ENCODE measurements at places on chromosomes 7 and 10.

DNA sequence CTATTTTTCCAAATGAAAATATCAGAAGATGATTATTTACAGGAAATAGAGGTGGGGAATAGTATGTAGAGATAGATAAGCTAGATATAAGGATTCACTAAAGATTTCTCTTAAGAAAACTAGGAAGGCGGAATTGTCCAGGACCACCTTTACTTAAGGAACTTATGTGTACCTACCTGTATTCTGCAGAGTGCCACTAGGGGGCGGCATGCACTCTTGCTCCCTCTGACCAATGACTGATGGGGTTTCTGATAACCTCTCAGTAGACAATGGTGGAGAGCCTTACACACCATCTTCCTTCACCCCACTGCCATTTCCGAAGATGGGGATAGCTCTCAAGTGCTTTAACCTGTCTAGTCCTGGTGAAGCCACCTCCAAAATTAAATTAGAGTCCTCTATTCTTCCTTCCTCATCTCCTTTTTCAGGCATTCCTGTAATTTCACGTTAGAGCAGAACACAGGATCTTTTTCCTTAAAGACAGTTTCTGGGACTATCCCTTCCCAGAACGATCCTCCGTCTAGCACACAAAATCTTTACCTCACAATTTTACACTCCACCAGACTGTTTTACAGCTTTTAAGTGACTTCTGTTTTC lies 453.1 kb downstream of the SORCS1 start:
- DNase-seq: no peak

GRCh38 chr7:122902751-122903495 lies 16.7 kb upstream of the CADPS2 start:
- DNase-seq: no peak

GRCh38 chr7:156474241-156474743 lies 166.3 kb upstream of the RNF32 start:
- no peak for DNase-seq

DNA sequence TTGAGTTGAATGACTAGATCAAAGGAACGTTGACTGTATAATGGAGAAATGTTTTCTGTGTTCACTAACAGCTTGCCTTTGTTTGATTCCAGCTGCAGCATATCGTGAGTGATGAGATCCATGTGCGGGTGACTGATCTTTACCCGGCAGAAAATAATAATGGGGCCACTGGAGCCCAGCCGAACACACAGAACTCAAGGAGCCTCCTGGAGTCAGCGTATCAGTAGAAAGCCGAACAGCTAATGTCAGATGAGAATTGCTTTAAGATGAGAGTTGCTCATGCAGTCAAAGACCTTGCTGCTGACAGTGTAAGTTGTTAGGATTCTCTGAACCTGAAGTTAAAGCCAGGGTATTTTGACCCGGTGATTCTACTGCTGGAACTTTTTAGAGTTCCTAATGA lies 34.3 kb upstream of the MTPAP start:
- DNase-seq: no peak

DNA sequence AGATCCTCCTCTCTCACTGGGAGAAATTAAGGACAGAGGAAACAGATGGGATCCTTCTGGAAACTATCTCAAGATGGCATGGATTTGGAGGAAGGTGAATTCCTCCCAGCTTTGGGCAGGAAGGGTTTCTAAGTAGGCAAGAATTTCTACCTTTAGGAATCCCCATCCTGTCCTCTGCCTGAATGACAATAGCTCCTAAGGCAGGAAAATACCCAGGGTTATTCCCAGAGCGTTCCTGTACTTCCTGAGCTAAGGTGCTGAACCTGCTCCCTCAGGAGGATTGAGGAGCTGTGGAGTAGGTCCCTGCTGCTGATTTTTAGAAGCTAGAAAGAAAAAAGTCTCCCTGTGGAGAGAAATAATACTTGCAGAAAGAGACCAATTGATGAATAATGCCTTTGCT lies 568 bp downstream of the MGAM2 start:
- no peak for DNase-seq

- DNase-seq: no peak
These were observed 23.9 kb downstream of the SLC18A2 start for GRCh38 chr10:117264782-117265181.

DNA sequence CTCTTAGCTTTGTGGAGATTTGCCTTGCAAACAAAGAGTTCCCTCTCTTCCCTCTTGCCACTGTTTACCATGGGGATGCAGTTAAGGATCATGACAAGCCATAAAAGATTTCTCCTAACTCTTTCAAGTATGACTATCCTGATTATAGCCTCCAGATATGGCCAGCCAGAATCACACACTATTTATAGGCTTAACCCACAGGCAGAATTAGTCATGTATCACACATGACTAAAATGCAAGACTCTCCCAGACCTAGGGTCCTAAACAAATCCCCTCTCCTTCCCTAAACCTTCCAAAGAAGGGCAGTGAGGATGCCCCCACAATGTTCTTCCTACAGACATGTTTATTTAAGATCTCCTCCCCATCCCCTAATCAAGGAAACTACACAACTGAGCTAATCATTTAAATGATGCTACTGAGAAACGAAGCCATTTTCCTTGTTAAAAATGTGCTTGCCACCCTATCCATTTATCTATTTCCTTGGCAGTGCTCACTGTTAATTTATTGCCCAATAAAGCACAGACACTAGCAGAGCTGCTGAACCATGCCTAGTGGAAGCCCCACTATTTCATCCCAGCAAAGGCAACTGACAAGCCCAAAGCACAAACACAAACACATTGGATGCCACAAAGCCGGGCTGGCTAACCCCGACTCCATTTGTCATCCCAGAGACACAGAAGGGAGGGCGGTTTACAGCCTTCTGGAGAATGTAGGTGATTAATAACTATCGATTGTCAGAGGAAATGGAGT lies 363.4 kb downstream of the KCNMA1 start:
- no peak for DNase-seq

- no peak for DNase-seq
These were observed 24.7 kb downstream of the PNLIPRP3 start for GRCh38 chr10:116452338-116452720.

DNA sequence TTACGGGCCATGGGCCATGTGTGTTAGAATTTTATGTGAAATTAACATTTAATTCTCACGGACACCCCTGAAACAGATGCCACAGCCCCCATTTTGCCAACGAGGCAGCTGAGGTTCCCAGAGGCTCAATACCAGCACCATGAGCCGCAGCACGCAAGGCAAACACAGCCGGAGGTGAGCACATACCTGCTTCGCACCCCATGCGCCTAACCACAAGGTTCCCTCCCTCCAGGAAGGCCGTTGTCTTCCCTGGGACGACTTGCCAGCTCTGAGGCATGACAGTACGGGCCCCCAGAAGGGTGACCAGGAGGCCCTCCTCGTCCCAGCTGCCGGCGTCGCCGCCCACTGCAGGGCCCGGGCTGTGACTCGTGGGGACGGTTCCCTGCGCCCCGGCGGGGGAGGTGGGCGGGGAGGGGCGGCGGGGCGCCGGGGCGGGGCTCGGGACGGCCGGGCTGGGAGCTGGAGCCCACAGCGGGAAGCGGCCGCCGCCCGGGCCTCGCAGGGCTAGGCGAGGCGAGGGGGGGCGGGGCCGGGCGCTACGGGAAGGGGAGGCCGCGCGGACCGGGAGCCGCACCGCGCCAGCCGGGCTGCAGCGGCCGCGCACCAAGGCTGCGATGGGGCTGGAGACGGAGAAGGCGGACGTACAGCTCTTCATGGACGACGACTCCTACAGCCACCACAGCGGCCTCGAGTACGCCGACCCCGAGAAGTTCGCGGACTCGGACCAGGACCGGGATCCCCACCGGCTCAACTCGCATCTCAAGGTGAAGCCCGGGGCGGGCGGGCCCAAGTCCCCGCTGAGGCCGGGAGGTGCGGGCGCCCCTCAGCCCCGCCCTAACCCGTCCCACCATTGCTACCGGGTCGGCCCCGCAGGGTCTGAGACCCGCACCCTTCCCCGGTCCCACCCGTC lies at the start of gene CAV2:
TSS of gene CAV2 (plus strand) at position 571 of the 910 bp plus-strand sequence. CDS start at position 615, 44 bp downstream.
- no peak for DNase-seq

DNA sequence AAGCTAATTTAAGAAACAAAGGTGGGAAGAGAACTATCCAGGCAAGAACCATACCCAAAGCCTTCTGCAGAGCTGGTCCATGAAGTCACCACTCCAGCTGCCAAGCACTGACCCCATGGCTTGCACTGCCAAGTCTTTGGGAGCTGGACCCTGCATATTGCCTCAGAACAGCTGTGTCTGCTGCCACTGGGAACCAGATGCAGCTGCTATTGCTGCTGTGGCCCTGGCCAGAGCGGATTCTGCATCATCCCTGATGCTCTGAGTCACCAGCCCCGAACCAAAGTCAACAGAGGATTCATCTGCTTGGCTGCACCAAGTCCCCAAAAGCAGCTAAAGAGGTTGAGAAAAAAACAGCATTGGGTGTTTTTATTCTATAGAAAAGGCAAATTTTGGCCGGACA lies 39.2 kb upstream of the GSAP start:
- no peak for DNase-seq

DNA sequence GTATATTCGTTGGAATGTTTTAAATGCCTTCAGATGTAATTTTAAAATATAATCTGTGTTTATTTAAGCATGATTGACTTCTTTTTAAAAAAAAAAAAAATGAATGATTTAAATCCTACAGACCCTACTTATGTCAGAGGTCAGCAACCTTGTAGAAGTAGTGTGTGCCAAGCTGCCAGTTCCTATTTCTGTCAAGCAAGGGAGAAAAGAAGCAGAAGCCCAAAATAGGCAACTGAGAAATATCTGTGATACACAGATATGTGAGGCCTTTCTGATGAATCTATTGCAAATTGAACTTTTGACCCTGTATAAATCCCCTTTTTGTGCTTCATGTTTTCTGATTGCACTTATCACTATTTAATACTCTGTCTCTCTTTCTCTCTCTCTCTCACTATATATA lies 199.5 kb downstream of the LRRN3 start:
- no peak for DNase-seq

DNA sequence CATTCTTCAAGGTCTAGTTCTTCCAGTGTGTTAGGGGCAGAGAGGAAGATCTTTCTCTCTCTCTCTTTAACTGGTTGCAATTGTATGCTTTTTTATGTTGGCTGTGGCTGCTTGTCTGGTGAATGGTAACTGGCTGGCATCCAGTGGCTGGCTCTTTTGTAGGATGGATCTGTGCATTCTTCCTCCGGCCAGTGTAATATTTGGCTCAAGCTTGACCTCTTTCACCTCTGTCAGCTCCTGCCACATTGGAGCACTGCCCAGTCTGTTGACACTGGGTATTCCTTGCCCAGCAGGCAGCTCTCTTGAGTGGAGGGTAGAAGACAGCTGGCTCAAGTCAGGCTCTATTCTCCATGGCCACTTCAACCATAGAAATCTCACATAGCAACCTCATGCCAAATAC lies 528.3 kb downstream of the PHTF2 start:
- DNase-seq: no peak

DNA sequence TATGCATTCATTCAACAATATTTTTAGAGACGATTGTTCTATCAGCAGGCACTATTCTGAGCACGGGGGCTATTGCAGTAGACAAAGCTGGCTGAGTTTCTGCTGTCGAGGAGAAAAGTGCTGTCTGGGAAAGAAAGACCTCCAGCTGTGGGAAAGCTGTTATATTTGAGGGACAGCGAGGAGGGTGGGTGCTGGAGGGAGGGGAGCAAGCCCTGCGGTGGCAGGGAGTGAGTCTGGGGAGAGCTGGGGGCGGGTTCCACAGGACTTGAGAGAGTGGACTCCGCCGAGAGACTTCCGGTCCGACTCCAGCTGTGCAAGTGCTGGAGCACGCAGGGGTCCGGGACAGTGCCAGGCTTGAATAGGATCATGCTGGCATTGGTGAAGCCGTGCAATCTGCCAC lies 602.1 kb upstream of the FOXK1 start:
- no peak for DNase-seq

- DNase-seq: no peak
These were observed 65.3 kb downstream of the PDIA4 start for GRCh38 chr7:148962823-148963582.

GRCh38 chr7:53541475-53541874 lies 506.0 kb downstream of the POM121L12 start:
- DNase-seq: no peak

GRCh38 chr7:6578114-6579084 lies 1.1 kb downstream of the ZDHHC4 start:
- DNase-seq: no peak

- no peak for DNase-seq
These were observed 28.5 kb upstream of the NUB1 start for GRCh38 chr7:151312831-151313809.

DNA sequence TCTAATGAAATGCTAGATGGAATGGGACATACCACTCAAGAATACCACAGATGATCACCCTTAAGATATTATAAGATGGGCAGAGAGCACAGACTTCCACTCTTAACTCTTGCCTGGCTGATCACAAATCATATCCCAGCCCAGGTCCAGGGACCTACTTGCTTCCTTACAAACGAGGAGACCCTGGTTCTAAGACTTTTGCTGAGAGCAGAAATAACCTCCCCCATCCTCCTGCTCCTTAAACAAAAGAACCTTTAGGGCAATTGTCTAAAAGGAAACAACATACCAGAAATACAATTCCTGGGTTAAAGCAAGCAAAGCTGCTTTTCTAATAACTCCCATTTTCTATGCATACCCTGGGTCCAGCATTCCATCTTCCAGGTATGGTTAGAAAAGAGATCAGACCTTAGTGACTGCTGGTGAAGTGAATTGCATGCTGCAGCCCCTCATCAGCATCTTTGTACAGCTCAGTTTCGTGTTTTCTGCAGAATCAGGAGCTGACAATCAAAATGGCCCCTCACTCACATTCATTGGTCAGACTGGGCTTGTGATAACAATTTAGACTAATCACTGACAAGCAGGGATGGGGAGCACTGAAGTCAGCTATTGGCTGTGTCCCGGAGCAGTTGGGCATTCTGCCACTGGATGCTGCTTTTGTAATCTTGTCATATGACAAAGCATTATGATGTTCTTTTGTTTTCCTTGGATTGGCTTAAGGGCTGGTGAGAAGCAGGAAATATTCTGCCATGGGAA lies 14.6 kb downstream of the IFIT3 start:
- no peak for DNase-seq

- no peak for DNase-seq
These were observed 46.4 kb downstream of the MYPN start for GRCh38 chr10:68155615-68156210.

GRCh38 chr7:133761443-133761842 lies 365.7 kb upstream of the LRGUK start:
- DNase-seq: no peak

DNA sequence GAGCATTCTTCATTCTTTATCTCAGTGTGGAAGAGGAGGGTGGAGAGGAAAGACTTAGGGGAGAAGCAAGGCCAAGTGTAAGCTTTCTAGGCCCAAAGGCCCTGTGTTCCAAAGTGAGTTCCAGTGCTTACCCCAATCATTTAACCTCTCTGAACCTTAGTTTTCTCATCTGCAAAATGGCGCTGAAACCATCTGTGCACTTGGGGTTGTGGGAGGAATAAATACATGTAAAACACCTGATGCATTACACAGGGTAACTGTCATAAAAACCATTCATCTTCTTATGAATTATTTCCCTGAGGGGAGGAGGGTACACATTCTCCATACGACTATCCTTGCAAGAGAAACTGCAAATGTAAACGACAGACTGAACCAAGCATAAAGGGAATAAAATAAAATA lies 19.0 kb downstream of the PIK3AP1 start:
- no peak for DNase-seq

- no peak for DNase-seq
These were observed 85.9 kb downstream of the CCNY start for GRCh38 chr10:35422228-35422627.

Data from activated CD4-positive, alpha-beta T cell treated with anti-CD3 and anti-CD28 coated beads, Interleukin-2, amount 50 U/mL, for 24 hours (primary cell).